Uterus (tissue), 4 donors: ENCODE measurements at places on chromosomes 5 and 9. TPM values are rescaled to one million over a fixed set of nuclear protein-coding genes. Genes with fewer than 3 reads are reported as not detected.

- no peak for DNase-seq
Observed at GRCh38 chr9:135971111-135971766, 10.1 kb upstream of the UBAC1 start.

GRCh38 chr9:81771571-81771970, 82.2 kb upstream of the TLE1 start:
- DNase-seq = no peak

DNA sequence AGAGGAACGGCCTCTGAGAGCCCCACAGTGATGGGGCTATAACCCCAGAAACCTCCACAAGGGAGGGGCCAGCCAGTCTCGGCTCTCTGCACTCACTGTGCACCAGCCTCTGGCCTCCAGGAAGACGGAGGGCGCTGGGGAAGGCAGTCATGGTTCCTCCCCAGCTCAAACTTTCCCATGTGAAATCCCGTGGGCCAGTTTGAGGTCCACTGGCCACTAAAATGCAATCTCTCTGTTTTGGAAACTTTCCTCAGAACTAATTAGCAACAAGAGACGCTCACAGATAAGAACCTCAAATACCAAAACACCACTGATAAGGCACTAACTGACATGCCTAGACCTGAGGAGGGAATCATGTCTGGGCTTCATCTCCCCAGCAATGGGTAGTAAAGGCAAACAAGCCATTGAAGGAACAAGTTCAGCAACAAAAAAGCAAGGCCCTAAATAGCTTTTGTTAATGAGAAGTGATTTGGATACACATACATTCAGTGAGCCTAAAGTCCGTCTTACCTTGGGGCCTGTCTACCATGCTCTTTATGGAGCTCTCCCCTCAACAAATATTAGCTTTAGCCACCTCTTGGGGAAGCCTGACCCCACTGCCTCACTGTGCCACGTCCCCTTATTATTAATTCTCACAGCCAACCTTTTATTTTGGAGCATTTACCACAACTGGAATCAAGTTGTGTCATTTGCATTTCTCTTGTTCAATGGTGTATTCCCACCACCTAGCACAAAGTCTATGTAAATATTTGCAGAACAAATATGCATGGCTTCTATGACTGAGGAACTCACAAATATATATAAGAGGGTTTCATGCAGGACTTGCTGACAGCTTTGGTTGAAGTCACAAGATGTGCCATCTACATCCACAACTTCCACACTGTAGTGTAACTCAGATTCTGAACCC, 56.1 kb upstream of the GLRX start:
- DNase-seq = no peak

DNA sequence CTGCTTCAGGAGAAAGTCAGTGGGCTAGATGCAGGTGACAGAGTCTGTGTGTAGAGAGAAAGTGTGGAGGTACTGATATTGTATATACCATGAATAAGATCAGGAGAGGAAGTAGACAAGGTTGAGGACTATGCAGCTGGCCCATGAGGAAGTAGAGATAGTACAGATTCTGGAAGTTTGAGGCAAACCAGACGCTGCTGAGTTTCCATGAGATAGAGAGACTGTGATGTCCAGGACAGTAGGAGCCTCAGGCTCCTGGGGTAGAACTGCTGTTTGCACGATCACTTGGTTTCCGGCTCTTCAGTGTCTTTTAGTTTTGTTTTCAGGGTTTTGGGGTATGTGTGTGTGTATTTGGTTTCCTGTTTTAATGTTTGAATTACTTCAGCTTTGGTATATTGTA, 13.6 kb downstream of the OTULINL start:
- no peak for DNase-seq

DNA sequence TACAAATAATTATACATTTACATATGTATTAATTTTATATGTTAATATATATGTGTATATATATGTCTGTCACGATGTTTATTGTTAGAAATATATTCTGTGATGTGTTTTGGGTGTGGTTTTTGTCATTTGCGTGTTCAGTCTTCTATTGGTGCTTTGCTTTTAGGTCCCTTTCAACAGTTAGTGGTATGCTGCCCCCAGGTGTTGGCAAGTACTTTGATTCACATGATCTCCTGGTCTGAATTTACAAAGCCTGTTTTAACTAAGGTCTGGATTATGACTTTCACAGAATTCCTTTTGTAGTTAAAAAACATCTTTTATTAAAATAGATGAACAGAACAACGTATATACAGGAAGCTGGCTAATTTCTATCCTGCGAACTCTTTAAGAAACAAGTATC, 271.5 kb downstream of the CCDC171 start:
- DNase-seq = no peak

DNA sequence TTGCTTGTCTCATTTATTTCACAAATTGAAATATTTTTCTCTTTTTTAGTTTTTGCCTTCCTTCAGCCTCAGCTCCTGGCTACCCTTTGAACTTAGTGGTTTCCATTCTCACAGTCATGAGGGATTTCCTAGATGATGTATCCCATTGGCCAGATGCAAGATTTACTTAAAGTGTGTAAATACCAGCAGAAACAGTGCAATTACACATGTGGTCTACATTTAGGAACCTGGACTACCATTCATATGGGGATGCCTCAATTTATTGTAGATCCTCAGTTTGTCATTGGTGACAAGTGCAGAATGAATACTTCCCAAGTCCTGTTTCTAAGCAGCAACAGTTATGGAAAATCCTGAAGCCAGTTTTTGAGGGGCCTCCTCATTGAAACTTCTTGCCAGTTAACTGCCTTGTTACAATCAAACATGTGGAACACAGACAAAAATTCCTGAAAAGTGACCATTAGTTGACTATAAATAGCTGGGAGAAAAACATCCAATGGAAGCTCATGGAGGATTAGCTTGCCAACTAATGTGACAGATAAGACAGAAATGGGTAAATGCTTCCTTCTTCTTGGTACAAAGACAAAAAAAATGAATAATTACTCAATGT, 113.6 kb upstream of the FER start:
- no peak for DNase-seq

GRCh38 chr9:111969061-111969460, 72.4 kb downstream of the UGCG start:
- no peak for DNase-seq

- DNase-seq = no peak
Observed at GRCh38 chr9:77010527-77010926, 8.9 kb upstream of the FOXB2 start.

DNA sequence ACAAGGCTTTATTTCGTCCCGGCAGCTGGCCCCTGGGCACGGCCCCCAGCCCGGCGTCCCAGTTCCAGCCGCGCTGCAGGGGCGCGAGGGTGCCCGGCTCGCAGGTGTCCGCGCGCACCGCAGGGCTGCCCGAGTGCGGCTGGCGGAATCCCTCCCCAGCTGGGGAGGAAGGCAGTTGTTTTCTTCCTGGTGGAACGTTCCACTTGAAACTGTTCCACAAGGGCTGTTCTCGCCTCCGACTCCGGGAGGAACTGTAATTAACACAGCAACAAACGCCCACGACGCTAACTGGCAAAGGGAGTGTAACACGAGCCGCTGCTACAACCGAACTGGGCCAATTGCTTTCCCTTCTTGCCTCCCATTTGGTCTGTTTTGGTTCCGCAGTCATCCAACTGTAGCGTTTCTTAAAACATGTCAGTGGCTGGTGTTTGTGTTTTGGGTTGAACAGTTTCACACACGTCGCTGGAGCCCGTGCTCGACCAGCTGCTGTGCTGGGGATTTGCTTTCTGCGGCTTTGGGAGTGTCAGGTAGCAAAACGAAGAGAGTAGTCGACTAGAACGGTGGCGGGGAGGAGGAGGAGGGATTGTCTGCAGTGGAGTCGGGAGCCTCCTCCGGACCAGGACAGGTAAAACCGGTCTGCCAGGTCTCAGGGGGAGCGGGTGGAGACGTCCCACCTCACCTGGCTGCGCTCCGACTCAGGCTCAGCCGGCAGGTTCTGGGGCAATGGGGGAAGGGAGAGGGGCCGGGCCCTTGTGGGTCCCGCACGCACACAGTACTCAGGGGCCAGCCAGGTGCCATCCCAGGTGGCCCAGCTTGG, 131.6 kb upstream of the NIPBL start:
- DNase-seq = peak; percentile 34

DNA sequence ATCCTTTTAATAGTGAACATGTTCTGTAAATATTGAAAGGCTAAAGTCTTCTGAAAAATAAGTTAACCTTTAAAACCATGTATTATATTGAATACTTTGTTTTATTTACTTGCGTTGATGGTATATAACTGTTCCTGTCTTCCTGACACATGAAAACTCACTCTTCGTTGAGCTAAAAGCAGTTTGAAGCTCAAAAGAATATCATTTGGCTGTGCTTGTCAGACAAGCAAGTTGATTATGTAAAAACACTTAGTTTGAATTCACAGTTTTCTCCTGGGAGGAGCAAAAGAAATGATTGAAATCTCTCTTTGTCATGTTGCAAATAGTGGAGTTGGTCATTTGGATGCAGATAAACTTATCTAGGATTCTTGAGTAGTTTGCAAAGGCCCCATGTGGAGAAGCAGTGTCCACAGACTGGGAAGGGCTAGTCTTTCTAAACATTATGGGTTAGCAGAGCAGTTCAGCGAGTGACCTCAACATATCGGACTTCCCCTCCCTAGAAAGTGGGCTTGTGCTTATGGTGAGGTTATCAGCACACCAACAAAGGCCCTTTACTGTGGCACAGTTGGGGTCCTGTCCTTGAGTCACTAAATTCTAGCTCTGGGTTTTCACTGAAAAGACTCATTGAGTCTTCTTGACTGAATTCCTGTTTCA, 290.4 kb downstream of the CSNK1G3 start:
- DNase-seq = no peak

GRCh38 chr5:79756076-79756475, 66.4 kb downstream of the CMYA5 start:
- DNase-seq = no peak

GRCh38 chr9:109108318-109108717, 11.4 kb downstream of the TMEM245 start:
- DNase-seq = no peak

- no peak for DNase-seq
Observed at GRCh38 chr5:56142614-56143372, 90.3 kb downstream of the ANKRD55 start.

- no peak for DNase-seq
Observed at GRCh38 chr5:123265551-123265950, 157.7 kb downstream of the CEP120 start.

- no peak for DNase-seq
Observed at GRCh38 chr9:14107977-14108376, 206.0 kb downstream of the NFIB start.

DNA sequence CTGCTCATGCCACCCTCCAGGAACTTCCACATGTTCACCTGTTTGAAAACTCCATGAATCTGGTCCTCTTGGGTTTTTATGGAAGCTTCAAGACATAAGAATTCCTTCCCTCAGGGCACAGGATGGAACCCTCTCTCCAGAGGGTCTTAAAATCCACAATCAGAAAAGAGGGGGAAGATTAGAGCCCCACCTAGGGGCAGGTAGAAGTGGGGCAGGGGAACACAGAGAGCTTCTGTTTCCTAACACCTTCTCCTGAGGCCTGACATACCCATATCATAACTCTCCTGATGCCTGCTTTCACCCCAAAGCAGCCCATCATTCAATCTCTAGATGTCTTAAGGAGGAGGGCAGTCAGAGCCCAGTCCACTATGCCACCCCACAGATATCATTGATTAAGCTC, 1087.7 kb upstream of the ARRDC3 start:
- no peak for DNase-seq

GRCh38 chr9:99506747-99507348, 284.8 kb downstream of the SEC61B start:
- no peak for DNase-seq

The CARTPT gene
- not detected for total RNA-seq

The CENPH gene
- total RNA-seq = 12.4 TPM

The LCN15 gene
- total RNA-seq = not detected

The RAPGEF6 gene
- total RNA-seq = 33.5 TPM

The GPX8 gene
- 32.6 TPM for total RNA-seq

The FBXO10 gene
- 12.9 TPM for total RNA-seq

The CDK5RAP2 gene
- 28.9 TPM for total RNA-seq

The ZNF366 gene
- 20.5 TPM for total RNA-seq

The HAVCR2 gene
- 5.5 TPM for total RNA-seq
